ENCODE measurements at places on chromosomes 1 and 21.

- DNase-seq: no peak
Measured at GRCh38 chr1:20080441-20081352, 10.7 kb downstream of the PLA2G5 start.

DNA sequence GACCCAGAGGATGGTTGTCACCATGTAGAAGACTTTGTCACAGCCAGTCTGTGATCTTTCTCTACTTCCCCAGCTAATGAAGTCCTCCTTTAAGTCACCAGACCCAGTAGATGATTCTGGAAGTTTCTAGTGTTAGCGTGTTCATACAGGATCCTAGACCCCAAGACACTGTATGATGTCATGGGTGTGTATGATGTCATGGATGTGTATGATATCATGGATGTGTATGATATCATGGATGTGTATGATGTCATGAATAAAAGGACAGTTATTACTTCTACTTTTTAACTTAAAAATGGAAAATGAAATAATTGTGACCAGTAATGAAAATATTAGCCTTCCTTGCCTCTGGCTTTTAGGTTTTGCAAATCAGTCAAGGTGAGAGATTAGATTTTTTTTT lies 260.0 kb downstream of the FMN2 start:
- no peak for DNase-seq

DNA sequence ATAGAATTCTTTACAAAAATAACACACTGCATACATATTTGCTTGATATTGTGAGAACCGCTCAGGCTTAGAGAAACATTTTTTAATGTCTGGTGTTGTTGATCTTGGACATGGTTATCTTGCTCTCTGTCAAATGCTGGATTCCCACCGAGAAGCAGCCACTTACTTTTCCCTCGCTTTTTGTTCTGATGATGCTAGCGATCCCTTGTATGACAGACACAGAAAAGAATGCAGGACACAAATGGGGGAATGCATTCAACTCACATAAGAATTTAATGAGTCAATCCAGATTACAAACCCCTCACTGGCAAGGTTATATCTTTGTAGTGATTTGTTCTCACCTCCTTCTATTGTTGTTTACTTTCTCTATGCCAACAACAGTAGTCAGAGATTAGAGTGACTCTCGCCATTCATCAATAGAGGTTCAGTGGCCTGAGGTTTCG lies 76.8 kb upstream of the AKT3 start:
- DNase-seq: peak; percentile 99

DNA sequence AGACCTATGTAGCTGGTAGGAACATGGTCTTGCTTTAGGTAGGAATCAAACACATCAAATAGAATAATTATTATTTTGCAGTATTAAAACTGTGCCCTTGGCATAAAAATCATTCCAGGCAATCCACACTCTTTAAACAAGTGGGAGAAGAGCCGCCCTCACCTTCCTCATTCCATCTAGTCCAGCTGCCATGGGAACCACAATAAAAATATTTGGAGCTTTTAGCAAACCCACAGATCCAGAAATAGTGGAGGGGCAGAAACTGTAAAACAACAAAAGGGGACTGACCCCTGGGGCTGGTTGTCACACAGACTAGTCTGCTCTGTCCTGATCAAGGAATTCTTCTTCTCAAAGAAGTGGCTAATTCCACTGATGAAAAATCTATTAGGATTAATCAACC lies 61.6 kb downstream of the PTPRC start:
- peak; percentile 21 for DNase-seq

DNA sequence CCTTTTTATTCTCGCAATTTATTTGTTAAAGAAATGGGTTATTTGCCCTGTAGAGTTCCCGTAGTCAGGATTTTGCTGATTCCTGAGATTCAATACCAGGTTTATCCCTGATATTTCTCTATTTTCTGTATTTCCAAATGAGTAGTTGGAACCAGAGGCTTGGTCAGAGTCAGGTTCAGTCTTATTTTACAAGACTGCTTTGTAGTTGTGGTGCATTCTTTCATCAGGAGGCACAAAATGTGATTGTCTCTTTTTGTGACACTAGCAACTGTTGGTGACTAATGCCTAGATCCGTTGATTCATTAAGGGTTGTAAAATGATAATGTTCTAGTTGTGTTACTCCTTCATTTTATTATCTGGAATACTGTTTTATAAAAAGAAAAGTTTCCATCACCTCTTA lies 95.5 kb upstream of the TPTE start:
- DNase-seq: no peak

- peak; percentile 14 for DNase-seq
Measured at GRCh38 chr1:207981976-207982375, 71.1 kb upstream of the CD34 start.

- peak; percentile 68 for DNase-seq
Measured at GRCh38 chr1:65177457-65177856, 29.5 kb downstream of the AK4 start.

- peak; percentile 50 for DNase-seq
Measured at GRCh38 chr1:42146626-42147320, 6.4 kb upstream of the GUCA2B start.

- DNase-seq: no peak
Measured at GRCh38 chr1:18955441-18956192, 859 bp downstream of the IFFO2 start.

DNA sequence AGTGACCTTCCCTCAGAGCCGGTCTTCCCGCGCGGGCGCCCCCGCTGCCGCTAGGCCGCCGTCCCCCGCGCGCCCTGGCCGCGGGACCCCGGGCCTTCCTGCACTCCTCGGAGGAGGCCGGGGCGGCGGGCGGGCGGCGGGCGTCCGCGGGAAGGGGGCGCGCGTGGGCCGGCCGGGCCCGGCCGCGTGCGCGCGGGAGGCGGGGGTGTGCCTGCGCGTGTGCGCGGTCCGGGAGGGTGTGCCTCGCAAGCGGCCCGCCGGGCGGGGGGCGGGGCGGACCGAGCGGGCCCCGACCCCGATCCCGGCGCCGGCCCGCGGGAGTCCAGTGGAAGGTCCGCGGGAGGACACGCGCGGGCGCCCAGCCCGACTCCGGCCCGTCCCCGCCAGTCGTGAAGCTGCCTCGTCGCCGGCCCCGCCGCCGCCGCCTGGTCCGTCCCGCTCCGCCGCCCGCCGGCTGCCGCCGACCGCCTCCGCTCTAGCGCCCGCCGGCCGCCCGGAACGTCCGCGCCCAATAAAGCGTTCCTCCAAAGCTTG lies 438 bp downstream of the MRPS6 start:
- DNase-seq: no peak

DNA sequence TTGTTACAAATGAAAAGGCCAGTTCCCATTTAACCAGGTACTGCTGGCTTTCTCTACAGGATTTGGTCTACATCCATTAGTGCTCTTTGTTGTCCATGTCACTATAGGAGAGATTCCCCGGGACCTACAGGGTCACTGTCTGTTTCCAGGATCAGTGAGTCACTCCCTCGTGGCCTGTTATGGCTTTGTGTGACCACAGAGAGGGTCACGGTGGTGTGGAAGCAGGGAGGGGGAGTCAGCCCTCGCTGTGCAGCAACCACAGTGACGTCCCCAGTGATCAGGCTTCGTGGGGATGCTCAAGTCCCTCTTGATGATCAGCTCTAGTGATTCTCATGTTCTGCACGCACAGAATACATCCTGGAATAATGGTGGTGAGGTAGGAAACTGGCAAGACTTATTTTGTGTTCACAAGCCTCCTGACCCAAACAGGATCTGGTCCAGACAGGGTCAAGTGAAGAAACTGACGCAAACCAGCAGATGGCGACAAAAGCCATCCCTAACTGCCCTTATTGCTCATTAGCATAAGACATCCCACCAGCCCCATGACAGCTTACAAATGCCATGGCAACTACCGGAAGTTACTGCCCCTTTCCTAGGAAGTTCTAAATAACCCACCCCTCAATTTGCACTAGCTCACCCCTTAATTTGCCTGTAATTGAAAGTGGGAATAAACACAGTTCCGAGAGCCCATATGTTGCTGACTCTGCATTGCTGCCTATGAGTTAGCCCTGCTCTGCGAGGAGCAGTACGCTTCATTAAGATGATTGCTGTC lies 98.5 kb downstream of the DISC1 start:
- peak; percentile 54 for DNase-seq

DNA sequence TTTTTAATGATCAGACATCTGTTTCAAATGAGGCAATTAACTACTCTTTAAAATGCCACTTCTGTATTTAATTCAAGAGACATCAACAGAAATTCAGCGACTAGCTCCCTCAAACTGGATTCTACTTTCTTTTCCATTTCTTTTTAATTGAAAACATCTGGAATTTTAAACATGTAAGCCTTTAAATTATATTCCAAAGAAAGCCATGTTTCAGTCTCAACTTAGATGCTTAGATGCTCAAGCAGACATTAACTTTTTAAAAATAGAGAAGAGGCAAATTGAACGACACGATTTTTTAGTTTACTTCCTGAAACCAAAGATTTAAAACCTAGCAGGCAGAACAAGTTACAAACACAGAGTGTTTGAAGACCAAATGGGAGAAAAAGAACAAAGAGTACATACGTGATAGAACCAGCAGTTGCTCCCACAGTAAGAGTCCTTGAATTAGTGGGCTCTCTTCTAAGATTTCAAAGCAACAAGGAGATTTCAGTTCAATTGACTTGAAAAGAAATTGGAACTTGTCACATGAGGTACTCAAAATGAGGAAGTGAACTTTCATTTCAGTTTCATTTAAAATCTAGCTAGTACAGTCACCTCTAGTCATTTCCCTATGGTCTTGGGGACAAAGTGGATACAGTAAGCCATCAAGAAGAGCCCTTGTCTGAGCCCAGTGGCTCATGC lies at the start of gene CTSS:
CTSS (minus strand) TSS at position 483 of the 681 bp plus-strand sequence. CDS start 1,015 bp downstream, outside the sequence.
- DNase-seq: peak; percentile 18

- DNase-seq: no peak
Measured at GRCh38 chr1:44266400-44267344, 53.4 kb downstream of the DMAP1 start.

DNA sequence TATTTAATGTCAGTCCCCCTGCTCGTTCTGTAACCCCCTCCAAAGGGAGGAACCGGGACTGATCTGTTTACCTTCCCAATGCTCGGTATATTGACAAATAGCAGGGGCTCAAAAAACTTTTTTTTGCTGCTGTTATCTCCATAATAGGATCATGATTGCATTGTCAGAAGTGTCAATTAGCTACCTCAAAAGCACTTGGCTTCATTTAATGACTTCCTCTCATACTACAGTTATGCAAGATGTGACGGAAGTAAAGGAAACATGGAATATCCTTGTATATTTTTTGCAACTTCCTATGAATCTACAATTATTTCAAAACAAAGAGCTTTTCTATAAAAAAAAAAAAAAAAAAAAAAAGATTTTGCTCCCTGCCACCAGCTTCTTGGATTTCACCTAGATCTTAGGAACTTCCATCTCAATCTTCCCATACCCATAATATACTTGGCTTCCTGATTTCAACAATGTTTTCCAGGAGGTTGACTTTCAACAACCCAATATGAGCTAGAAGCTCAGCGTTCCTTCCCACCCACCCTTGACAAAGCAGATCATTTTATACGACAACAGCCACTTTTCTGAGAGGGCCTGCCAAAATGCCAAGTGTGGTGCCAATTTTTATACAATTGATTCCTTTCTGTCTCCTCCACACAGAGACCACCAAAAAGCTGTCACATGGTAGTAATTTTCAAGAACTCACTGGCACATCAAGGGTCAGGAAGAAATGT lies 71.7 kb downstream of the SETD4 start:
- no peak for DNase-seq

Measured in fibroblast of skin of scalp (primary cell).